Fibroblast of villous mesenchyme (primary cell): ENCODE measurements at places on chromosomes 6 and 20.

DNA sequence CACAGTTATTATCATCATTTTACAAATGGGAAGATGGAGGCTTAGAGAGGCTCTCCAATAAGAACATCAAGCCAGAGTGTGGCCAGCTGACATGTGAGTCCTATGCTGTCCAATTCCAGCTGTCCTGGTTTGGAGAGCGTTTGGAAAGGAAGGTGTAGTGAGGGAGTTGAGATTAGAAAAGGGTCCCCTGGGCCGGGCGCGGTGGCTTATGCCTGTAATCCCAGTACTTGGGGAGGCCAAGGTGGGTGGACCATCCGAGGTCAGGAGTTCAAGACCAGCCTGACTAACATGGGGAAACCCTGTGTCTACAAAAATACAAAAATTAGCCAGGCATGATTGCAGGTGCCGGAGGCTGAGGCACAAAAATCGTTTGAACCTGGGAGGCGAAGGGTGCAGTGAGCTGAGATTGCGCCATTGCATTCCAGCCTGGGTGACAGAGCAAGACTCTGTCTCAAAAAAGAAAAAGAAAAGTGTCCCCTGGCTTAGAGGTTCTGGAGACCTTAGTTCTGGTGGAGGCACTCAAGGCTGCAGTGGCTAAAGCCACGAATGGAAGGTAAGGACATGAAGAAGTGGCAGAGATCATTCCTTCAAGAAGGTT, 22.1 kb upstream of the OVOL2 start:
- no peak for DNase-seq

DNA sequence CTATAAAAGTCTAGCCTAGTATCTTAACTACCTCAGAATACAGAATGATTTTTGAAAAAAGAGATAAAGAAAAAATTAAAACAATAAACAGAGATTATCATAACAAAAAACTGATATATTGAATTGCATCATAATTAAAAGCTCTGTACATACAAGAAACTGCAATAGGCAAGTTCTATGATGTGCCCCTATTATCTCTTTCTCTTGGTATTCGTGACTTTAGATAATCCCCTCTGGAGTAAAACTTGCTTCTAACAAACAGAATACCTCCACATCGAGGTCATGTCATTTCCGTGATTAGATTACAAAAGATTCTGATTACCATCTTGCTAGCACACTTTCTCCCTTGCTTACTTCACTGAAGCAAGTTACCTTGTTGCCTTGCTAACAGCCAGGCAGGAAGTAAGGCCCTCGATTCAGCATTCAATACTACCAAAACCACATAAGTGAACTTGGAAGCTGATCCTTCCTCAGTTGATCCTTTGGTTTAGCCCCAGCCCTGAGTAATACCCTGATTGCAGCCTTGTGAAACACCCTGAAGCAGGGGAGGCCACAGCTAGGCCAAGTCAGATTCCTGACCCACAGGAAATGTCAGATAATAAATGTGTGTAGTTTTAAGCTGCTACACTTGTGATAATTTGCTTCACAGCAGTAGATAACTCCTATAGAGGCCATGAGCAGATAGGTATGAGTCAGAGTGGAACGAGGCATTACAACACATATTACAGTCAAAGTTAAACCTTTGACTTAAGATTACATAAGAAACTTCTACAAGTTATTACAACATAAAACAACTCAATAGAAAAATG, 53.7 kb upstream of the TMX4 start:
- peak; percentile 98 for DNase-seq

DNA sequence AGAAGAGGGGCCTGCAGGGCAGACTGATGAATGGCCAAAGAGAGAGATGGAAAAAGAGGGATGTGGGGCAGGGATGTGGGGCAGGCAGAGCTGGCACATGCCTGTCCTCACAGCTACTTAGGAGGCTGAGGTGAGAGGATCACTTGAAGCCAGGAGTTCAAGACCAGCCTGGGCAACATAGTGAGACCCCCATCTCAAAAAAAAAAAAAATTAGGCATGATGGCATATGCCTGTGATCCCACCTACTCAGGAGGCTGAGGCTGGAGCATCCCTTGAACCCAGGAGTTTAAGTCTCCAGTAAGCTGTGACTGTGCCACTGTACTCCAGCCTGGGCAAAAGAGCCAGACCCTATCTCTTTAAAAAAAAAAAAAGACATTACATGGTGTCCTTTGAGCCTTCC, 34.8 kb downstream of the RNF8 start:
- no peak for DNase-seq

- no peak for DNase-seq
Measured at GRCh38 chr6:31362751-31363150, 5.8 kb upstream of the HLA-B start.

DNA sequence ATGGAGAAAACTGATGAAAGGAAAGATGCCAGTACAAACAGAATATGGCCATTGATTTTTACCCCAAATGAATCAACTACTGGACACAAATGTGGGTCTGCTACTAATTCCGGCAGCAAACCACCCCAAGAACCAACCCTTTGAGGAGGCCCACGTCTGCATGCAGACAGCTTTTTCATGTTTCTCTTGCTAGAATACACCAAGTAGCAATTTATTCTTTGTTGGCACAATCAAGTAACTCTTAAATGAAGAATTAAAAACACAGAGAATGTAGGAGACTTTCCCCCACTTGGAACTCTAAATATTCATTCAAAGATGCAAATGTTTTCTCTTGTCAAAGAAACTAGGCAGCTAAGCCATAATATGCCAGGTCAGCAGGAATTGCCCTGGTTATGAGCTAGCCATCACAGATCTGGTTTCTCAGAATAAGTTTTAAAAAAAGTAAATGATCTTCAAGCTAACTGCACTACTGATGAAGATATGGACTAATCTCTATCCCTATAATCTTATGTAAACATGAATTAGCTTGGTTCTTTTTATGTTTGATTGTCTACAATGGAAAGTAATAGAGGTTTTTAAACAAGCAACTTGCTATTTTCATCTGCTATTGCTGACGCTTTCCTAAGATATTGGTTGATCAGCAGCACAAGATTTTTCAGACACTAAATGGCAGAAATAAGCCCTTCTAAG, 163.1 kb upstream of the THEMIS start:
- DNase-seq = no peak

- DNase-seq = no peak
Measured at GRCh38 chr6:118522422-118522821, 25.7 kb upstream of the PLN start.

DNA sequence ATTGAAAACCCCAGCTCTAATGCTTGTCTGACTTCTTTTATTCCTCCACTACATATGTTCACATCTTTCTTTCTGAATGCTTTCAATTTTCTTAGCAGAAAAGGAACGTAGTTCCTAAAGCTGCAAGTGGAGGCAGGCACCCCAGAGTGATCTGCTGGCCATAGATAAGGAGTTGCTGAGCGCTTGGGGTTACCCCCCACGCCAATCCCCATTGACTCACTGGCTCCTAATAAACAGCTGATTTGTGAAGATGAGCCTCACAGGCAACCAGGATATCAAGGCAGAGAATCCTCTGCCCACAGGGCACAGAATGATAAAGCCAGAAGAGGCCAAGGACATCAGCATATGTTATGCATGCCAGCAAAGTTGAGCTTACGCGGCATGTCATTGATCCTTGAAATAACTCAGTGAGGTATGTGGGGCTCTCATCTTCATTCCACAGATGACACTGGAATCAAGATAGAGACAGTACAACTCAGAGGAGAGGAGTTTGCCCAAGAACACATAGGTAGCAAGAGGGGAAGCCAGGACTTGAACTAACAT, 129.1 kb upstream of the PTPRT start:
- no peak for DNase-seq

GRCh38 chr6:108407904-108408827, 113.3 kb downstream of the AFG1L start:
- peak; percentile 53 for DNase-seq

DNA sequence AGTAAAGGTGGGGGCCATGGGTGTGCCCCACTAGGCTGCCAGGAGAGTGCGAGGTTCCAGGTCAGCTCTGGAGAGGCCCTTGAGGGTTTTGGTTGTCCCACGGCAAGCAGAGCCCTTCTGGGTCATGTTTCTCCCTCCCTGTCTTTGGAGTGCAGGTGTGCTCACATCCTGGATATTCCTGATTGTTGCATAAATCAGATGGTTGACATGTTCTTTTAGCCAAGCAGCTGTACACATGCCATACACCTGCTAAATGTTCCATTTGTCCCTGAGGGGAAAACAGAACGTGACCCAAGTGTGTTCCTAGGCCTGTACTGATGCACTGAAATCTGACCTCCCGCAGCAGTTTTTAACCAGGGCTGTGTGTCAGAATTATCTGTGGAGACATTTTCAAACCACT, 77.5 kb upstream of the BEND3 start:
- no peak for DNase-seq
